Tibial nerve (tissue), 4 donors: ENCODE measurements at places on chromosomes 3 and 15. TPM values are rescaled to one million over a fixed set of nuclear protein-coding genes. Genes with fewer than 3 reads are reported as not detected.

DNA sequence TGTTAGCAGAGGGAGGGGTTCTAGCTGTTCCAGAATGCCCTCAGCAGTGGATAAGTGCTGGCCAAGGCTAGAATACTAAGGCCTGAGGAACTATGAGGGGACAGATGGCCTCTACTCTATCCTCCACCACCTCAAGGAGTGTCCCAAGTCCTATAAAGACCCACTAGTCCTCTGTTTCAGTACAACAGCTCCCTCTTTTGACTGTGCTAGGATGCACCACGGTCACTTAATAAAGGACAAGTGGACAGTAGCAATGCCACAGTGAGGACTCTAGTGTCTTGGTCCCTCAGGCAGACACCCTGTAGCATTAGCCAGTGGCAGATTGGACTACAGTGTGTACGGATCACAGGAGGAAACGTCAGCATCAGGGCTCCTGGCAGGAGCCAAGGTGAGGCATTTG is 171.8 kb upstream of the PROK2 start:
- no peak for DNase-seq

The SV2B gene
- 17.1 TPM for total RNA-seq

The NMNAT3 gene
- total RNA-seq = 12.6 TPM

DNA sequence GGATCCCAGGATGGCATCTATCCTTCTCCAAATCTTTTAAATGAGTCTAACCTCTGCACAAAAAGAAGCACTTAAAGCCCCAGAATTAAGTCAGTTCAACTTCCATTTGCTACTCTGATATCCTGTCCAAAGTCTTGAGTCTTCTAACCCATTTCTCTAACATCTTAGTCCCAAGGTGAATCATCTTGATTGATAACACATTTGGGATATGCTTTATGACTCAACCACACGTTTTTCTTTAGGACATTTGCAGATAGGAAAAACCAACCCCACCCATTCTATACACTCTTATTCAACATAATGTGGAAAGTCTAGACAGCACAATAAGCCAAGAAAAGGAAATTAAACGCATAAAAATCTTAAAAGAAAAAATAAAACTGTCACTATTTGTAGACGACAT is 18.8 kb upstream of the TEX9 start:
- DNase-seq = no peak

GRCh38 chr3:157375342-157375986 is 61.2 kb upstream of the PTX3 start:
- DNase-seq = no peak

The TRPM1 gene
- not detected for total RNA-seq

The MYRIP gene
- total RNA-seq = 12.0 TPM

DNA sequence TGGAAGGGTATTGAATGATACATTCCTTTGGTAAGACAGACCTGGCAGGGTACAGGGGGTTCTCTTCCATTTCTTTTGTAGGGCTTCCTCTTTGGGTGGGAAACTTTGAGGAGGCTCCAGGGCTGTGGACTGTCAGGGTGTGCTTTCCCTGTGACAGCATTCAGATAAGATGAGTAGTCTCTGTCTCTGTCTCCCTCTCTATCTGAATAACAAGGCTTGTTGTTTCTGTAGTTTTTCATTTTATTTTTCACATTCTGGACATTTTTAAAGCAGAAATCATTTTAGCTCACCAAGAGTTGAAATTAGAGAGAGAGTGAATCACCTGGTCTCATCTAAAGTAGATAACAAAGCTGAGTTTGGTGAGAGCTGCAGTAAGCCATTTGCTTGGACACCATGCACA is 100.8 kb upstream of the TPM1 start:
- no peak for DNase-seq

DNA sequence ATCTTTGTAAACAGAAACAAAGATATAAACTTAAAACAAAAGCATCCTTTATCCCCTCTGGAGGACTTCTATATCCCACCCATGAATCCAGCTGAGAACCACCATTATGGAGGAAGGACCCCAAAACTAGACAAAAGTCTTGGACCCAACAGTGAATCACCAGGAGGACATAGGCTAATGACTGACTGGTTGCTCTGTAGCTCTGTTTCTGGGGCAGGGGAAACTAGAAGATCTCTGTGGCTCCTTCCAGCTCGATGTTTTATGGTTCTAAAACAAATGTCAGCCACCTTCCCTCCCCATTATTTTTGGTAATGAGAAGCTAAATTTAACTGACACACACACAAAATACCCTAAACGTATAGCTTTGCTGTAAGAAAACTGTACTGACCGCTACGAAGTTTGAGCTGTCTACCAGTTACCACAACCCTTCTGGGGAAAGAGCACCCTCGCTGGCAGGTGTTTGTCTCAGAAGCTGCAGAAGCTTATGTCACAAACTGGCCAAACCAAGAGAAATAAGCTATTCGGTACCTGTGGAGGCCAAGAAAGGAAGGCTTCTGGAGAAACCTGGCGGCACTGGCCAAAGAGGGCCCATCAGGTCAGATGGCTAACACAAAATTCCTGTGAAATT is 36.4 kb downstream of the MB21D2 start:
- no peak for DNase-seq

The TTLL13 gene
- total RNA-seq = 0.60 TPM

- DNase-seq = no peak
Observed at GRCh38 chr15:44385344-44385942, 42.0 kb upstream of the CTDSPL2 start.

- peak; percentile 72 for DNase-seq
Observed at GRCh38 chr15:71743861-71744382, 66.4 kb upstream of the NR2E3 start.

The CCK gene
- total RNA-seq = not detected

The CYP1A2 gene
- not detected for total RNA-seq

DNA sequence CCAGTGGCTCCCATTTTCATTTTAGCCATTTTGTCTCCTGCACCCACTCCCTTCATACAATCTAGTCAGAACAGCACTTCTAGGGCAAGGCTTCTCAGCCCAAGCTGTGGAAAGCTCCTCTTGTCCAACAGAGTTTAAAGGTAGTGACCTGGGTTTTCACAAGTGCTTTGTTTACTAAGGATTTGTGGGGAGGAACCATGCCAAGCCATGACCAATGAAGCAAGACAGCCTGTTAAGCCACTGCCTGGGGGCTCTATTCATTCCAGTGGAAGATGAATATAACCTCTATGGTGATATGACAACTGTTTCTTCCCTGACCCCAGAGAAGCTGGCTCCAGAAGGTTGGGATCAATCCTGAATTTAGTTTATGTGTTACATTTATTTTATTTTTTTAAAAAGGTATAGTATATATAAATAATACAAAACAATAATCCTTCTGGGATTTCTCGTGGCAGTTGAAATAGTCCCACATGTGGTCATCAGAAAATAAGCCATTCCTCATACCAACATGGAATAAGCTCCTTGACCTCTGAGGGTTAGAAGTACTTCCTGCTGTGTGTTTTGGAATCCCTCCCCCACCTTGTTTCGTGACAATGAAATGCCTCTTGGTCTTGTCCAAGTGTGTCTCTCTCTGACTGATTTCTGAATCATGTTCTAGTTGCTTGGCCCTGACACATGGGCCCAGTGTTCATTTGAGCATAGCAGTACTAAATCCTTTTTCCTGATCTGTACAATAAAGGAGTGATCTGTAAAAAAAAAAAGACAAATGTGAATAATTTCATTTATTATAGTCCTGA is 13.3 kb upstream of the THUMPD3 start:
- no peak for DNase-seq
